ENCODE measurements at places on chromosomes 3 and 15.

DNA sequence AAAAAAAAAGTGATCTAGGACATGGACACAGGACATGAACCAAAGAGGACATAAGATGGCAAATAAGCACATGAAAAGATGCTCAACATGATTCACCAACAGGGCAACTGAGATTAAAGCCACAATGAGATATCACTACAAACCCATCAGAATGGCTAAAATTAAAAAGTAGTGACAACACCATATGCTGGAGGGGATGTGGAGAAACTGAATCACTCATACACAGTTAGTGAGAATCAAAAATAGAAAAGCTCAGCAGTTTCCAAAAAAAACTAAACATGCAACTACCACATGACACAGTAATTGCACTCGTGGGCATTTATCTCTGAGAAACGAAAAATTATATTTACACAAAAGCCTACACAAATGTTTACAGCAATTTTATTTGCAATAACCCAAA, 27.9 kb upstream of the ACKR4 start:
- no peak for DNase-seq

DNA sequence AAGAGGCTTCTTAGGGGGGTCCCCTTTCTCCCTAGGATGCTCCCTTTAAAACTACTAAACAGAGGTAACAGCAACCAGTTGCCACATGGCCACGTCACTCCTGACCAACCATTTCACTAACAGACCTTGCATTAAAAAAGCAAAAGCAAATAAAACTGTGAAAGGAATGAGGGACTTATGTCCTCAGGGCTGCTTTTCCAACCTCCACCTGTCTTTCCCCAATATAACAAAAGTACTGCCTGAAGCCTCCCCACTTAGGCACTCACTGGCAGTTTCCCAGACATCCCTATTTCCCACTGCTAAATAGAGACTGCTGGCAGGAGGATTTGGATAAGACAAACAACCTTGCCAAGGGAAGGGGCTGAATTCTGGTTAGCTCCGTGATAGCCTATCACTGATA, 130.3 kb downstream of the ATP8B4 start:
- DNase-seq = no peak

GRCh38 chr3:192889679-192890078, 28.0 kb downstream of the MB21D2 start:
- no peak for DNase-seq

DNA sequence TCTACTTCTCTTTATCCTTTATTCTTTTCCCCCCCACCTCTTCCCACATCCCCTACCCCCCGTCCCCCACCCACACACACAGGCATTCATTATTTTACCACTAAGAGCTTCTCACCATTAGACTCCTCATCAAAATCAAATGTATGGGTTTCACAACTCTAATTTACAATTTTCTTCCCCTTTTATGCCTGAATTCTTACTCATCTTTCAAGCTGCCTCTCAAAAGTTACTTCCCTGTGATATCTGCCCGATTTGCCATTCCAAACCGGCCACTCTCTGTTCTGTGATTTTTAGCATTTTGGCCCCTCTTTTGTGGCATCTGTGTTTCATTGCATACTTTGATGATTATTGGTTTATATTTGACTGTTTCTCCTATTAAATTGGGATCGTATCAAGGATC, 42.2 kb downstream of the SLC9A9 start:
- DNase-seq = no peak

- no peak for DNase-seq
Observed at GRCh38 chr3:169244119-169244864, 419.2 kb downstream of the MECOM start.

- DNase-seq = no peak
Observed at GRCh38 chr15:74584779-74585178, 30.9 kb upstream of the CLK3 start.

- no peak for DNase-seq
Observed at GRCh38 chr3:46778101-46778500, 60.4 kb upstream of the PRSS50 start.

- no peak for DNase-seq
Observed at GRCh38 chr3:15056676-15057404, 8.3 kb downstream of the MRPS25 start.

DNA sequence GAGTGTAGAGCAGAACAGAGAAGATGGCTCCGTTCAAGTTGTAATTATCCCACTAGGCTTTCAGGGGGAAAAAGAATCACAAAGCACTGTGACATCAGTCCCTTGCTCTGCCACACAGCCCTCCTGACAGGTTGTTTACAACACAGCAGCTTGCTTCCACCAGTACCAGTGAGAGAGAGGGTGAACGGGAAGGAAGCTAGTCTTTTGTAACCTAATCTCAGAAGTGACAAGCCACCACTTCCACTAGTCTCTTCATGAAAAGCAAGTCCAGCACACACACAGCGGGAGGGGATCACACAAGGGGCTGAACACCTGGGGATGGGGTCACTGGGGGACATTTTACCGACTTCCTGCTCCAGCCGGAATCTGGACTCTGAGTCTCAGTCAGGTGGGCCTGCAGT, 86.3 kb downstream of the FAM81A start:
- DNase-seq = no peak

DNA sequence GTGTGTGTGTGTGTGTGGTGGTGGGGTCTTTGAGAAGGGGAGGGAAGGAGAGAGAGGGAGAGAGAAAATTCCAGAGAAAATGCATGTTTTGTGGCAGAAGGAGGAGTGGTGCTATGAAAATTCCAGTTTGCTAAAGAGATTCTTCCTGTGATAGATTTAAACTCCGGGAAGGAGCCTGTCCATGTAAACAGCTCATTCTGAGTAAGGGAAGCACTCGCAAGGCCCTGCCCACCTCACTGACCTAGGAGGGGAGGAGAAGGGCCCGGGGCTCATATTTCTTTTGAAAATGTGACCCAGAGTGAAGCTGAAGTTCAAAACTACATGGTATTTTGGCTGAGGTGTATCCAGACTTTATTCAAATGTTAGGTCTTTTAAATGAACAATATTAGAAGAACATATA, 41.3 kb downstream of the ADAMTSL3 start:
- no peak for DNase-seq

DNA sequence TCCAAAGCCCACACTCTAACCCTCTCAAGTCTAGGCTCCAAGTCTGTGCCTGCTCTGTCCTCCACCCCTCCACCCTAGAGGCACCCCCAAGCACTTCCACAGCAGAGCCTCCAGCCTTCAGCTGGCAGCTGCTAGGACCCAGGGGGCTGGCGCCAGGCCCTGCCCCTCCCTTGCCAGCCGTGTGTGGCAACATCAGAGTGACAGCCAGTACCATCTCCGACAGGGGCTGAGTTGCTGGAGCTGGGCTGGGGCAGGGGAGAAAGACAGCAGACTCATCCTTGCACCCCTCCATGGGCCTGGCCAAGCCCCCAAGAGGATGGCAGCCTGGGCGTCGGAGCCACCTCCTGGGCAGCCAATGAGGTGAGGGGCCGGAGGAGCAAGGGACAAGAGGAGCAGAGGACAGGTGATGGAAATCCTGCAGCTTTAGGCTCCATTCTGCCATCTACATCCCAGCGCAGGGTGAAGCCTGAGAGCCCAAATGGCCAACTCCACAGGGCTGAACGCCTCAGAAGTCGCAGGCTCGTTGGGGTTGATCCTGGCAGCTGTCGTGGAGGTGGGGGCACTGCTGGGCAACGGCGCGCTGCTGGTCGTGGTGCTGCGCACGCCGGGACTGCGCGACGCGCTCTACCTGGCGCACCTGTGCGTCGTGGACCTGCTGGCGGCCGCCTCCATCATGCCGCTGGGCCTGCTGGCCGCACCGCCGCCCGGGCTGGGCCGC, at the start of gene GPR62:
GPR62 (plus strand) TSS at position 207 of the 718 bp plus-strand sequence; CDS start at position 479, 272 bp downstream.
- DNase-seq = no peak

DNA sequence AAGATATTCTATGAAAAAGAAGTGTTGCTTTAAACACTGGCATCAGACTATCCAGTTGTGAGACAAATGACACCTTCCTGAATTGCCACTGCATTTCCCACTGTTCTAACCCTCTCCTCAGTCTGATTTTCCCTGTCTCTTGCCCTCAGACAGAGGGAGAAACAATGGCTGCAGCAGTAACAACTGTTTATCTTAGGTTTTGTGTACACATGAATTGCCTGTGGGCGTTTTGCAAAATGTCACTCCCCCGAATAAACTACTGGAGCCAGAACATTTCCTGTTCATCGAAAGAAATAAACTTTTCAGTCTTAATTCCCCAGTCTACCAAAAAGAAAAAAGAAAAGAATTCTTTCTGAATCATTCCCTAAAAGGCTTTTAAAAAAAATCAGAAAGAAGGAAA, 155.1 kb downstream of the MAGI1 start:
- no peak for DNase-seq

GRCh38 chr15:49848282-49848724, 227.5 kb downstream of the DTWD1 start:
- DNase-seq = no peak

DNA sequence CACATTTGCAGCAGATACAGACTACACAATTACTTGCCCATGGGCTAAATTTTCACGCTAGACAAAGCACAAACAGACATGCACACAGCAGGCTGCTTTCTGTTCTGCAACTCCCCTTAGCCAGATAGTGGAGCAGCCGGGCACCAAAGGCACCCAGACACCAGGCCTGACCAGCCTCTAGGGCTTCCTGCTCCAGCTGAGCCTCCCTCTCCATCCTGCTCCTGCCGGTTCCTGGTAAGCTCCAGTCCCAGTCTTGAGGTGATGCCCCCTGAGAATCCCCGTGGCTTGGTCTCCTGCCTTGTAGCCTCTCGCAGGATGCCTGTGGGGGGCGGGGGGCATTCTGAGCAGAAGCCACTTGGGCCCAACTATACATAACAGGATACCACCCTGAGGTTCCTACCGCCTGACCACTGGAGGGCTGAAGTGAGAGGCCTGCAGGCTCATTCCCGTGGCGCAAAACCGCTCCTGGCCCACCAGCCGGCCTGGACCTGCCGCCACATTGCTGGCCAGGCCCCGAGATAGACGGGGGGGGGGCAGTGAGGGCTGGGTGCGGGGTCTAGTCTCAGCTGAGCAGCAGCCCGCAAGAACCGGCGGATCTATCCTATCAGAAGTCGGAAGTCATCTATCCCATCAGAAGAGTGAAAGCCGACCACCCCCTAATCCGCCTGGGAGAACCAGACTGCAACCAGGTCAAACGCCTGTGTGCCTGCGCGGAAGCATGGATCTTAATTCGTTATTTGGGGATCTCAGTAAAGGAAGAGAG, 3.9 kb downstream of the FOXL2 start:
- DNase-seq = no peak

DNA sequence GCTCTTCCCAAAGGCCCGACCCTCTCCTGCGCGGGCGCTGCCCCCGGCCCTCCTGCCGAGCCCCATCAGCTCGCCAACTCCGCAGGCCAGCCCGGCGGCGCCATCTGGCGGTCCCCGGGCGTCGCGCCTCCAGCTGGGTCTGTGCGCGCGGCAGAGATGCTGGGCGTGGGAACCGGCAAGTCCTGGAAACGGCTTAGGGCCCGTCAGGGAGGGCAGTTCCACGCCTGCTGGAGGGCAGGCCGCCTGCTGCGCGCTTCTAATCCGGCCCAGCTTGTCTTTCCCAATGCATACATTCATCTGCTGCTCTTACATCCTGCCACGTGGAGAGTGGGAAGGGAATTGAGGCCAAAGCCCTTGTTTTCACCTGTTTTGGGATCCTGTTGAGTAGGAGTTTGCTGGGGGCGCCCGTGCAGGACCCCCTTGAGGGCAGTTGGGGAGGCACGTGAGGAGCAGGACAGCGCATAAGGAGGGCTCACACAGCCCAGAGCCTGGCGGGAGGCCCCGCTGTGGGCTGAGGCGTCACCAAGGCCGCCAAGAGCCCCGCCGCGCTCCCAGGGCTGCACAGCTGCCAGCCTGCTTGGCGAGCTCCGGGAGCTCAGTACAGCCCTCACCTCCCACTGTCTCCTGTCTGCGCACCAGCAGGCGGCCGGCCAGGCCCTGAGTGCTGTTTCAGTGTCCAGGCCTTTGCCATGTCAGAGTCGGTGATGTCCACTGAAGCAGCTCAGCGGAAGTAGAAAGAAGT, 165.6 kb downstream of the NSMCE3 start:
- DNase-seq = peak; percentile 78

DNA sequence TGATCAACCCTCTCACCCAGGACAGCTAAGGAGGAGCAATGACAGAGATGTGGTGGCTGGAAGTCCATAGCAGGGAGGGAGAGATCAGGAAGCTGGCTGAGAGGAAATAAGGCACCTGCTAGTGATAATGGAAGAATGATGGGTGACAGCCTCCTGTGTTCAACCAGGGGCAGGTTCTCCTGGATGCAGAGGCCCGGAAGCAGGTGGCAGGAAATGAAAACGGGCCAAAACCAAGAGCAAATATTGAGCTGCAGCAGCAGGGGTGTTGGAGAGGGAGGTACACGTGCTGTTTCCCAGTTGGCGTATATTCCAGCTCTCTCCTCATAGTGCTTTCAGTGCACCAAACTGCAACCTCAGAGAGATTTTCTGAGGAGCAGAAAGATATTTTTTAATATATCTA, 213.4 kb upstream of the TBL1XR1 start:
- DNase-seq = no peak

DNA sequence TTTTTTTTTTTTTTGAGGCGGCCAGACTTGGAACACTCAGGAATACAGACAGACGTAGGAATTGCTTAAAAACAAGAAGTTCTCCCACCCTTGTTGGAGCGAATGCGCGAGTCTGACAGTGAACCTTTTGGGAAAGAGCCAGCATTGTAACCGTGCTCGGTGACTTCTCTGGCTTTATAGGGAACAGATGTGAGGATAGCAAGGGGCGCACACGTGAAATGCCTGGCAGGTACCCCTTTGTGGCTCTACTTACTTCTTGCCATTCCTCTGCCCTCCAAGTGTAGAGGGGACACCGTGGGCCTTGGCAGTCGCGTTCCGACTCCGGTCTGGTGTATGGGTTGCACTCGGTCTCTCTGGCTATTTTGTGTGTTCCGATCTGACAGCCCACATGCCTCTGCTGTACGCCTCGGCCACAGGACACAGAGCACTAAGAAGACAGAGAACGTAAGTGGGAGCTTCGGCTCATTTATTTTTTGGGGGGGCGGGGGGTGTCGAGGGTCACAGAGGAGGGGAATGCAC, 126.4 kb downstream of the ADAMTS9 start:
- DNase-seq = peak; percentile 69

GRCh38 chr3:58237238-58237940, at the start of gene ABHD6:
TSS of gene ABHD6 (plus strand) at chr3:58237792. CDS start at chr3:58256587, 18,795 bp downstream.
- peak; percentile 89 for DNase-seq

DNA sequence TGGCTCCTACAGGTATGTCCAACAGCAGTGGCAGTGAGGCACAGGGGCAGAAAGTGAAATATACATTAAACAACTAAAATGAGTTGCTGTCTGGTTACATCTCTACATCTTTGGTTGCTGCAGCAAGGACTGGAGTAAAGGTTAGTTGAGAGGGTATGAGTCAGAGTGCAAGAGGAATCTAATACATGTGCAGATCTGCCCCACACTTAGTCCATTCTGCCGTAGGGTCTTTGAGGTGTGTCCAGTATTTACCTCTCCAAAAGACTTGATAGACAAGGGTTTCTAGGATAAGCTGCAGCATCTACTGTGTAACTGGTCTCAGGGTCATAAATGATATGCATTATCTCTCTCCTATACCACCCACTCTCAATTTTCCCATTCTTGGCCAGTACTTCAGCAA, 6.2 kb upstream of the NEDD4 start:
- no peak for DNase-seq

- peak; percentile 96 for DNase-seq
Observed at GRCh38 chr15:67065531-67066005, at the start of gene SMAD3. TSS of gene SMAD3 (plus strand) at chr15:67065602. CDS start at chr15:67066155, 553 bp downstream.

GRCh38 chr3:33364531-33365128, 75.6 kb downstream of the UBP1 start:
- no peak for DNase-seq

GRCh38 chr3:99965681-99966408, 148.2 kb downstream of the CMSS1 start:
- DNase-seq = no peak

- no peak for DNase-seq
Observed at GRCh38 chr3:44862226-44862637, 520 bp downstream of the TMEM42 start.

GRCh38 chr15:52113235-52113634, 660 bp upstream of the BCL2L10 start:
- DNase-seq = no peak

- DNase-seq = no peak
Observed at GRCh38 chr3:127817406-127817841, 4.9 kb downstream of the MGLL start.

Measured in sigmoid colon (tissue), 7 donors.